ENCODE measurements at places on chromosomes 13 and 19.

DNA sequence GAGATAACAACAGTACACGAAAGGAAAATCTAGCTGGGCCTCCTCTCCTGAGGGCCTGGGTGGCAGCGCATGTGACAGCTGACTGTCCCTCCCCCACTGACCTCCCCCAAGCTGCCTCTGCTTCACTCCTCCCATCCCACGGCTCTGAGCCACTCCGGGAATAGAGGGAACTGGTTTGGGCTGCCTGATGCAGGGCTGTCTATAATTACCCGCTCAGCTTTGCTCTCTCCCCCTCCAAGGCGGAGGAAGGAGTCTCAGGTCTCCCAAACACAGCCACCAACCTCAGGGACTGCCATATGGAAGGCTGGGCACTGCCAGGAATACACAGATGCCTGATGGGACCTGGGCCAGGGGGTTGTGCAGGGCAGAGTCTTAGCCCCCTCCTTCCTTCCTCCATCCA, 7.9 kb downstream of the NAPA start:
- DNase-seq, result no peak

DNA sequence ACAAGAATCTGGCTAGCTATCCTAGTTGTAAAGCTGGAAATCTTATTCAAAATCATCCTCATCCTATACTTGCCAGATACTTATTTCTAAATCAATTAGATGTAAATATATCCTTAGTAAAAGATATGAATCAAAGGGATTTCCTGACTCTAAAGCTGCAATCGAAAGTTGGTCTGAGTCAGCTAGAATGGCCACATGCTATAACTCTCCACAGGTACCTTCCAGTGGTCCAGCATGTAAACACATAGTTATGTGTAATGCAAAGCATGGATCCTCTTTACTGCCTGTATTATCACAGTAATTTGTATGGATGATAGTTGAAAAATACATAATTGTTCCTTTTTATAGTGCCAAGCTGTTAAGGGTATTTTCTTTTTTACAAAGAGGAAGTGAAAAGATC, 27.4 kb downstream of the SLITRK6 start:
- no peak for DNase-seq

DNA sequence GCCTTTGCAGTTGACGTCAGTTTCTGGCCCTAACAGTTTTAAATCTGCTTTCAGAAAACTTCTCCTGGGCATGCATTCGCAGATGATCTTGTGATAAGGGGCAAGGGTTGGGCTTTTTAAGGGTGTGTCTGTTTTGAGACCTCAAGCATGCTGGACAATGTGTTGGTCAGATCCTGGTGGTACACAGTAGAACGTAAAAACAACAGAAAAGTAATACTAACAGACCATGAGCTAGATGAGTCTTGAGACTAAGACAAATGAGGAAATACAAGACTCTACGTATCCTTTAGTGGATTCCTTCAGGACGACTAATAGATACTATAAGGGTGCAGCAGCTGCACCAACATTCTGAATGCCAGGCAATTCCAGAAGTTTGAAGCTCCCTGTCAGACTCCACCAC, 237.6 kb downstream of the DNAJC15 start:
- DNase-seq, result no peak

- DNase-seq, result no peak
These were observed 146.9 kb upstream of the SOX21 start for GRCh38 chr13:94859278-94859691.

DNA sequence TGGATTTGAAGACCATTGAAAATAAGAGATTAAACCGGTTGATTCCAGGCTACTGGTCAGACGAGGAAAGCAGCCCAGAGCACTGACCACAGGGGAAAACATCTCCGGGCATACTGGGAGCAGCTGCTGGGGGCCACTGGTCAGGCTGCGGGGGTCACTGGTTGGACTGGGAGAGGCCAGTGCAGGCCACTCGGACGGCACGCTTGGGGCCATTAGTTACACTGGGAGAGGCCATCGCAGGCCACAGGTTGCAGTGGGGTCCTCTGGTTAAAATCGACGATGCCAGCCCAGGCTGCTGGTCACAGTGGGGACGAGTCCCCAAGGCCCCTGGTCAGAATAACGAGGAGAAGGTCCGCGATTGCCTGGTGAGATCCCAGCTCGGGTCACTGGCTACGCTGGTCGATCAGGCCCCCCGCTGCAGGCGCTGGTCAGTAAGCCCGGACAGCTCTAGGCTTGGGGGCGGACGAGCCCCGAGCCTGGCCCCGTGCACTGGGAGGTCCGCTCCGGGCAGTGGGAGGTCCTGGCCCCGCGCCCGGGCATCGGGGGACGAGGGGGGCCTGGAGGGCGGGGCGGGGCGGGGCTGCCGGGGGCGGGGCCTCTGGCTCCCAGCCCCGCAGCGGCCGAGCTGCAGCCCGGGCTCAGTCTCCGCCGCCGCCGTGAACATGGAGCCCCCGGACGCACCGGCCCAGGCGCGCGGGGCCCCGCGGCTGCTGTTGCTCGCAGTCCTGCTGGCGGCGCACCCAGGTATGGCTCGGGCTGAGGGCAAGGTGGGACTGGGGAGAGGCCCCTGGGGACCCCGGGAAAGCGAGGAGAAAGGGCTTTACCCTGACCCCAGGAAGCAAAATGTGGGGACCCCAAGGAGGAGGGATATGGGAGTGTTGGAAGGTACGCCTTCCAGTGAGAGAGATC, at the start of gene BCAM:
Gene BCAM (plus strand): TSS at position 641 of the 909 bp plus-strand sequence. CDS start 22 bp downstream, at position 663.
- no peak for DNase-seq

DNA sequence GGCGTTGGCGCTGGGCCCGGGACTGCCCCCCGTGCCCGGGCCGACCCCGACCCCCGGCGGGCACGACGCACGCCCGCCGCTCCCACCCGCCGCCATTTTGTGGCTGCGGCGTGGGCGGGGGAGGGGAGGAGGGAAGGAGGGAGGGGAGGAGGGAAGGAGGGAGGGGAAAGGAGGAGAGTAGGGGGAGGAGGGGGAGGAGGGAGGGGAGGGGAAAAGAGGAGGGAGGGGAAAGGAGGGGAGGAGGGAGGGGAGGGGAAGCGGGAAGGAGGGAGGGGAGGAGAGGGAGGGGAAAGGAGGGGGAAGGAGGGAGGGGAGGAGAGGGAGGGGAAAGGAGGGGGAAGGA, at the start of gene BTBD2:
Gene BTBD2 (minus strand): TSS at position 107 of the 343 bp plus-strand sequence. CDS start 11 bp downstream, at position 96.
- DNase-seq, result peak; percentile 75
